ENCODE measurements at places on chromosomes 4 and X.

DNA sequence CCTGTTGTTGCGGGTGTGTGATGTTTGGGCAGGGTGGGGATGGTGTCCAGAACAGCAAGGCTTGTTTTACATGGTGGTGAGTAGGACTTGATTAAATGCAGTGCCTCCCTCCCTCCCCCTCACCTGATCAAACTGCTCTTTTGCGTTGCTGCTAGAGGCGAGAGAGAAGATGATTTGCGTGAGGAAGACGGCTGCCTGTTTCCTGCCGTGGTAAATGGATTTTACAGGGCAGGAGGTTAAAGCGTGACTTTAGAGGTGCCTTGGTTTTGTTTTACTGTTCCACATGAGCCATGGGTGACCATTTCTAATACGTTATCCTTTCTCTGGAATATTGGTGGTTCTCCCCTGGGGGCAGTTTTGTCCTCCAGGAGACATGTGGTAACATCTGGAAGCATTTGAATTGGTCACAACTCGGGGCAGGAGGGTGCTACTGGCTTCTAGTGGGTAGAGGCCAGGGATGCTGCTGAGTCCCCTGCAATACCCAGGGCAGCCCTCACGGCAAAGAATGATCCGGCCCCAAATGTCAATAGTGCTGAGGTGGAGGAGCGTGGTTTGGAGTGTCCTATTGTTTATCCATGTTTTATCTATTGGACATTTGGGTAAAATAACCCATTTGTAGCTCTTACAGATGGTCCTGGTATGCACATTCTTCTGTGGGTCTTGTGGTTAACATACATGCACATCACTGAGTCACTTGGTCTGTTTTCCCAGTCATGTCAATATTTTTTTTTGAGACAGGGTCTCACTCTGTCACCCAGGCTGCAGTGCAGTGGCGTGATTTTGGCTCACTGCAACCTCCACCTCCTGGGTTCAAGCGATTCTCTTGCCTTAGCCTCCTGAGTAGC lies 73.7 kb downstream of the SHROOM2 start:
- DNase-seq: no peak

GRCh38 chr4:181951265-181951664 lies 291.9 kb upstream of the TENM3 start:
- no peak for DNase-seq

DNA sequence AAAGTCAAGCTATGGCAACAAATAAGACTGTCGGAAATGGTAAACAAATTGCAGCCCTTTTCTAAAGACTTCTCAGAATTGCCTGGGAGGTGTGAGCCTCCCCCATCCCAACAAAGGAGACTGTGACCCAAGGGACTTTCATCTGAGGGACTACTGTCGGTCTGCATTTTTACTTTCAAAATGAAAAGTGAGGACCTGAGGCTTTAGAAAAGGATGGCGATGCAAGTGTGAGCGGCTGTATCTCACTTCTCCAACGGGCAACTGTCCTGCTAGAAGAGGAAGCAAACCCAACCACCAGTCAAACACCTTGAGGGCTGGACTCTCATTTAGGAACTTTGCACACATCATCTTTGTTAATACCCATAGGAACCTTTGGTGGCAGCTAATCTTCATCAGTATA lies 62.6 kb upstream of the CLNK start:
- no peak for DNase-seq

GRCh38 chr4:97587912-97588311 lies 555.4 kb downstream of the STPG2 start:
- peak; percentile 76 for DNase-seq

DNA sequence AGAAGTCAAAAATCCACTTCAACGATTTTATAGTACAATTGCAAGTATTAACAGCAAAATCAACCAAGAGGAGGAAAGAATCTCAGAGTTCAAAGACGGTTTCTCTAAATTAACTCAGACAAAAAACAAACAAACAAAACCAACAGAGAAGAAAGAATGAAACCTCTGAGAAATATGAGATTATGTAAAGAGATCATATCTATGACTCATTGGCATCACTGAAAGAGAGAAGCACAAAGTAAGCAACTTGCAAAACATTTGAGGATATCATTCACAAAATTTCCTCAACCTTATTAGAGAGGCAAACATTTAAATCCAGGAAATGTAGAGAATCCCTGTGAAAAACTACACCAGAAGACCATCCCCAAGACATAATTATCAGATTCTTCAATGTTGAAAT lies 370.4 kb downstream of the INPP4B start:
- DNase-seq: peak; percentile 66

DNA sequence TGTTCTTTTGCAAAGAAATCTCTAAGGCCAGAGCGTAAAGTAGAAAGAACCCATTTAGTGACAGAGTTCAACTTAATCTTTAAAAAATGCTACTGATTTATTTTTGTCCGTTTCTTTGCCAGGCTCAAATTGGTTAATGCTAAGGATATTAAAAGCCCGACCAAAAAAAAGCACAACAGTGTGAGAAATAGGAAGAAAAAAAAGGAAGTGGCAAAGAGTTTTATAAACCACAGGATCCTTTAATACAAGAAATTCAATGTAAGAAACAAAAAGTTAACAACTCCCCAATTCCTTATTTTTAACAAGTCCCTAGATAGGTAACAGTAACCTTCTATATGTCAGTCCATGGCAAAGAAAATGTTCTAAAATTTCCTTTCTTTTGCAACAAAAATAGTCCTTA lies 480.4 kb downstream of the ACTRT1 start:
- no peak for DNase-seq

- peak; percentile 24 for DNase-seq
Measured at GRCh38 chrX:30141966-30142365, 73.4 kb upstream of the MAGEB2 start.

- DNase-seq: no peak
Measured at GRCh38 chrX:69565247-69565815, 50.6 kb upstream of the EDA start.

- DNase-seq: peak; percentile 83
Measured at GRCh38 chr4:36285784-36286480, 4.5 kb downstream of the DTHD1 start.

- peak; percentile 97 for DNase-seq
Measured at GRCh38 chr4:32140636-32141035, 1420.5 kb downstream of the PCDH7 start.

DNA sequence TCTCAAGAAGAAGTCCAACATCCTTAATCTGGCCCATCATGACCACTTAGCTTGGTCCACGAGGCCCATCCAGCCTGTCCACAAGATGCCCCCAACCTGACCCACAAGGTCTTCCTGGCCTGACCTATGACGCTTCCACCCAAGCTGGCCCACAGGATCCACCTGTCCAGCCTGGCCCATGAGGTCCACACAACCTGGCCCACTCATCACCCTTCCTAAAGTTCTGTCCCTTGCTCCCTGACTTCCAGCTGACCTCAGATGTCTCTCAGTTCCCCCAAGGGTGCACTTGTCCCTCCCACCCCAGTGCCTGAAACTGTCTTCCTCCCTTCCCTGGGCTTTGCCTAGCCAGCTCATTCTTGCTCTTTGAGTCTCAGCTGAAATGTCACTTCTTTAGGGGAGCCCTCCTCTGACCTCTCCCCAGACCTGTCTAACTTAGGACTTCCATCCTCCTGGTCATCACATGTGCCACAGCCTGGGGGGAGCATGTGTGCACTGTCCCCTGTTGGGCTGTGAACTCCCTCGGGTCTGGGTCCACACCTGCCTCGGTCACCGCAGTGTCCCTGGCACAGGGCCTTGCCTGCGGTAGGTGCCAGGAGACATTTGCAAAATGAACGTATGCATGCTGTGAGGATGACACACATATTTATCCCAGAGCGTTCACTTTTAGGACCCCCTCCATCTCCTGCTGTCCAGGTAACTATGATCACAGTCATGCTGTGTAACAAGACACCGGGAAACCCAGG lies 61.7 kb downstream of the EVC start:
- peak; percentile 10 for DNase-seq
